ENCODE measurements at places on chromosomes 1 and 21. TPM values are rescaled to one million over a fixed set of nuclear protein-coding genes. Genes with fewer than 3 reads are reported as not detected.

TMEM82 gene
- not detected for total RNA-seq

FCRL4 gene
- not detected for total RNA-seq

EVA1C gene
- 10.0 TPM for total RNA-seq

DENND2D gene
- total RNA-seq = 148 TPM

DMRTA2 gene
- total RNA-seq = not detected

DRAXIN gene
- total RNA-seq = 0.13 TPM

INKA2 gene
- 3.8 TPM for total RNA-seq

PIK3C2B gene
- total RNA-seq = 31.0 TPM

NFASC gene
- 0.21 TPM for total RNA-seq

TMPRSS2 gene
- total RNA-seq = not detected

IGSF9 gene
- total RNA-seq = not detected

- ATAC-seq = no peak
Observed at GRCh38 chr1:30852026-30852425, 56.5 kb downstream of the SDC3 start.

- ATAC-seq = no peak
Observed at GRCh38 chr1:175649416-175649815, 94.0 kb downstream of the TNR start.

DNA sequence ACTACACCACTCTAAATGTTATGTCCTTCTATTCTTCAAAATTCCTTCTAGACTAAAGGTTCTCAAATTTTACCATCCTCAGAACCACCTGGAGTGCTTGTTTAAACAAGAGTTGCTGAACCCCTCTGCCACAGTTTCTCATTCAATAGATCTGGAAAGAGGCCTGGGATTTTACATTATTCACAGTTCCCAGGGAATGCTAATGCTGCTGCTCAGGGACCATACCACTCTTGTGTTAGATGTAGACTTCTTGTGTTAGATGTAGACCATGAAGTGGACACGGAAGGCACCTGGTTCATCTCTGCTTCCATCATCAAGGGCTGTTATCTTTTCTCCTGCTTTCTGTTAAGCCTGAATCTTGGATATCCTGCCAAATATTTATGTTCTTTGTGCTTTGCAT lies 31.3 kb upstream of the CCN1 start:
- ATAC-seq = no peak

- no peak for ATAC-seq
Observed at GRCh38 chr1:3216015-3216391, 147.0 kb downstream of the PRDM16 start.

GRCh38 chr1:183150445-183150844 lies 35.6 kb upstream of the LAMC2 start:
- ATAC-seq = no peak

- no peak for ATAC-seq
Observed at GRCh38 chr1:22915231-22915630, 57.4 kb downstream of the LACTBL1 start.

- ATAC-seq = peak; percentile 25
Observed at GRCh38 chr1:101311146-101311920, 74.5 kb downstream of the S1PR1 start.

DNA sequence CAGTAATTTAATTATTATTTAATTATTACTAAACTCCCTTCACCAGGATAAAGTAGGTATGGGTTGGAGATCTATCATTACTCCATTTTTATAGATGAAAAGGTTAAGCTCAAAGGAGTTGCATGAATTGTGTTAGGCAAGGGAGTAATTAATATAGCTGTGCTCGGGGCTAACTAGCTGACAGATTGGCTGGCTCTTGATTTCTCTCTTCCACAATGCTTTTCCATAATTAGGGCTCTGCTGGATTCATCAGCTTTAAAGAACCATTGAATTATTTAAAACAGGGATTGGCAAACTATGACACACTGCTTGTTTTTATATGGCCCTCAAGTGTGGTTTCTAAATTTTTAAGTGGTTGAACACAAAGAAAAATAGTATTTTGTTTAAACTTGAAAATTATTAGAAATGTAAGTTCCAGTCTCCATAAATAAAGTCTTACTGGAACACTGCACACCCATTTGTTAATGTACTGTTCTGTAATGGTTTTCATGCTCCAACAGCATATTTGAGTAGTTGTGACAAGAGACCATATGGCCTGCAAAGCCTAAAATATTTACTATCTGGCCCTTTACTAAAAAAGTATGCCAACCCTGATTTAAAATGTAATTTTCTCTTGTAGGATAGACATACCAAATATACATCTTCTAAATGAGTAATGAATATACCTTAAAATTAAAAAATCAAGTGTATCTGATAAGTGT lies 76.4 kb downstream of the GDAP2 start:
- no peak for ATAC-seq

DNA sequence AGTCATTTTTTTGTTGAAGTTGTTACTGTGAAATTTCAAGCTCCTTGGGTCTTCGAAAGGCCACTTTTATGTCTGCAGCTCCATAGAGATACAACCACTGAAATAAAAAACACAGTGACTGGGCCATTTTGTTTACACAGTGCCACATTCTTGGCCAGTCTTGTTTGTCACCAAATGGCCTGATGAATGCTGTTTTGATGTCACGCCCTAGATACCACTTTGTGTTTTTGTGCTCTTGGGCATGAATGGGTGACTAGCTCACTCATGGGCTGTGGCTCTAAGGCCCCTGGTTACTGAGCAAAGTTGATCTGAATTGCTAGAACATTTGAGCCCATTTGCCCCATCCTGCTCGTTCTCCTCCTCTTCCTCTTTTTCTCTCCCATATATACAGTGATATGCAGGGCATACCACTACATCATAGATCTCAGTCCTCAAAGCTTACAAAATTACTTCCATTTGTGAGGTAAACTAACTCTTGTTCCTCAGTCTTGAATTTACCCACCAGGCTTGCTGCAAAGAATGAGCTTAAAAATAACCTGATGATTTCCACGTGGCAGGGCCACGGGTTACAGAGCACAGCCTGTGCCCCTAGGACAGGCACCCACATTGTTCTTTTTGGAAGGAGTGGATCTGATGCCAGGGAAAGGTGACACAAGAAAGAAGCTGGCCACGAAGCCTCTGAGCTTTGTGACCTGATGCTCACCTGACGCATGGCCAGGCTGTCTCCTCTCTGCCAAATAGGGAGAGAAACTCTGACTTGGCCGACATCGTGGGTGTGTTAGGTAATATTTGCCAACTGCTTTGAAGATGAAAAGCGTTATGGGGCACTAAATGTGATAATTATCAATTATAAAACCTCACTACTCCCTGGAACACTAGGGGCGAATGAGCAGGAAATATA lies 92.4 kb downstream of the RUNX1 start:
- ATAC-seq = peak; percentile 51

DNA sequence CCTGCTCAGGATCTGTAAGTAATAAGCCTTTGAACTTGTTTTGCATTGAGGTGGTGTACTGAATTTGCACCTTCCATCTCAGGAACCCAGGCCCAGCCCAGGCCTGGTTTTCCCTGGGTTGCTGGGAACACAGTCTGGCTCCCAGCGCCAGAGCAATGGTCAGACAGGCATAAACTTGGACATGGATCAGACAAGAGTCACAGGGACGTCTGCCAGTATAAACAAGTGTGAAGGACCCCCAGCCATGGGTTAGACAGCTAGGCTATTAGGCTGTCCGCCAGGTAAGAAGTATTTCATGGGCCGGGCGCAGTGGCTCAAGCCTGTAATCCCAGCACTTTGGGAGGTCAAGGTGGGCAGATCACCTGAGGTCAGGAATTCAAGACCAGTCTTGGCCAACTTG lies 5.5 kb downstream of the IFNLR1 start:
- no peak for ATAC-seq

DNA sequence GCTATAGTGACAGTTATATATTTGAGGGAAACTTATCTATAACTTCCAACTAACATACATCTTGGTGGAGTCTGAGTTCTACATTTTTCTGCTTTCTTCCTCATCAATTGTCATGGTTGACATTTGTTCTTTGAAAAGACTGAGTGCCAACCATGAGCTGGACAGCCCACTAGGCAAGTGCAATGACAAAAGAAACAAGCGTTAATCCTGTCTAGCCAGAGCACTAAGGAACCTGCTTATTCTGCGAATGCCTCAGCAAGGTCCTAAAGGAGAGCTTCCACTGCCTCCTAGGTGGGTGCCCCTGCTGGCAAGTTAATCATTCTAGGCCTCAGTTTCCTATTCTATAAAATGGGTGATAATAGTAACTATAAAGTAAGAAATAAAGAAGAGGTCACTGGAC lies 44.8 kb downstream of the IRF2BP2 start:
- ATAC-seq = no peak

- no peak for ATAC-seq
Observed at GRCh38 chr1:45015683-45016082, 3.6 kb downstream of the UROD start.

GRCh38 chr1:27058966-27059669 lies 46.5 kb upstream of the TENT5B start:
- no peak for ATAC-seq

GRCh38 chr21:14630556-14631069 lies 84.5 kb upstream of the SAMSN1 start:
- peak; percentile 95 for ATAC-seq

GRCh38 chr1:85220756-85221201 lies 20.0 kb upstream of the SYDE2 start:
- no peak for ATAC-seq

GRCh38 chr1:156165083-156165482 lies 11.7 kb downstream of the SEMA4A start:
- ATAC-seq = peak; percentile 48

GRCh38 chr1:14520514-14521163 lies 77.8 kb upstream of the KAZN start:
- ATAC-seq = no peak

- no peak for ATAC-seq
Observed at GRCh38 chr1:197811769-197812168, 36.5 kb upstream of the DENND1B start.

- ATAC-seq = no peak
Observed at GRCh38 chr1:80274256-80274655, 1267.7 kb upstream of the ADGRL4 start.

DNA sequence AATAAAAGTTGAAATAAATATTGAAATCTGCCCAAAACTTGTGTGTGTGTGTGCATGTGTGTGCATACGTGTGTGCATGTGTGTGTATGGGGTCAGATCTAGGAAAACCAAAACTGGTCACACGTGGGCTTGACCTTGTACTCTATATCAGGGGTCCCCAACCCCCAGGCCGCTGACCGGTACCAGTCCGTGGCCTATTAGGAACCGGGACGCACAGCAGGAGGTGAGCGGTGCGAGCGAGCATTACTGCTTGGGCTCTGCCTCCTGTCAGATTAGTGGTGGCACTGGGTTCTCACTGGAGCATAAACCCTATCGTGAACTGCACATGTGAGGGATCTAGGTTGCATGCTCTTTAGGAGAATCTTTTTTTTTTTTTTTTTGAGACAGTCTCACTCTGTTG lies 8.7 kb downstream of the DOP1B start:
- ATAC-seq = no peak

- ATAC-seq = no peak
Observed at GRCh38 chr1:182752077-182752988, 37.2 kb upstream of the NPL start.

DNA sequence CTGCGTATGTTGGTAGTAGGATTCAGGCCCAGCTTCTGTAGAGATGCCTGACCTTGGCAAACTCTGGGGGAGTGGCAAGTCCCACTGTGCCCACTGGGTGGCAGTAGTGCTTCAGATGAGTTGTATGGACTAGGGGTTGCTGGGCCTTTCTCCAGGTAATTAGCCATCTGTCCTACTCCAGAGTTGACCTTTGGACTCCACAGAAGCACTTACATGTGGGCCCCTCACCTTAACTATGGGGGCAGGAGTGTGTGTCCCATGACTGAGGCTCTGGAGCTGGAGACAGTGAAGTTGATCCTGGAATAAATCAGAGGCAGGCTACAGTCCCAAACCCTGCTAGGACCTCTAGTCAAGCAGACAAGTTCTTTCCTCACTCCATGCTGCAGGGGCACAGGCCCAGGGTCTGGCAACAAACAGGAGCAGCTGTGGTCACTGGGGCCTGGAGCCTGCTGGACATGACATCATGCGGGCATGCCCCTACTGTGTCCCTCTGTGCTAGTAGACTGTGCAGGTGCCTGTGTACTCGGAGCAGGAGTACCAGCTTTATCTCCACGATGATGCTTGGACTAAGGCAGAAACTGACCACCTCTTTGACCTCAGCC lies 4.6 kb downstream of the DMAP1 start:
- ATAC-seq = peak; percentile 39

DNA sequence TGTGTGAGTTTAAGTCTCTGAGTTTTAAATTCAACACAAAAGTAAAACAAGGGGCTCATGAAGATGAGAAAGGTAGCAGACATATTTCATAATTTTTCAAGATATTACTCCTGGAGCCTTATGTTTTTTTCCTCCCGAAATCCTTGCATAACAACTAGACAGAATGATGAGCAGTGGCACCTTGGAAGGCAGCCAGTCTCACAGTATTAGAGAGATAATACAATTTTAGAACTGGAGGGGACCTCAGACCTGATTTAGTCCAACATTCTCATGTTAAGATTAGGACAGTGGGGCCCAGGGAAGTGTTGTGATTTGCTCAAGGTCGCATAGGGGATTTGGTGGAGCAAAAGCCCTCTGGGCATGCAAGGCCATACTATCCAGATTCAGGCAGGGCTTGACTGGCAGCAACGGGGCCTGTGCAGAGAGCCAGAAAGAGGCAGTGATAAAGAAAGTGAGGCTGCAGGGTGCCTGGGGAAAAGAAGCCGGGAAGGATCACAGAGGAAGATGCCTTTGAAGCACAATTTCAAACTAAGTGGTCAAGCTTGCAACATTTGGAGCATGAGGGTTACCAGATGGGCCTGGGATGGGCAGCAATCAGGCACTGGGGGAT lies 31.4 kb upstream of the BCL9 start:
- ATAC-seq = no peak

DNA sequence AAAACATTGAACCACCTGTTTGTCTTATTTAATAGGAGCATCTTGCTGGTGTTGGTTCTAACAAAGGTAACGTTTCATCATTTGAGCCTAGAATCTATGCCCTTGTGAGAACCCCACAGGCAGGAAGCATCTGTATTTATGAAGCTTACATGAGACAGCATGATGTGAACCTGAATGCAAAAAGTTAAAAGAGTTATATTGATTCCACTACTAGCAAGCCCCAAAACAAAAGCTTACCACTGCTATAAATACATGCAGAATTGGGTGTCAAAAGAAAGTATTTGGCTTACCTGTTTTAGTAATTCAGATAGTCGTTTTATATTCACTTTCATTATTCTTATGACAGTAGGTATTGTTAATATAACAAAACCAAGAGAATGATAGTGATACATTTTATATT lies 301.2 kb upstream of the ADGRL2 start:
- ATAC-seq = no peak

GRCh38 chr1:202576816-202577215 lies 133.4 kb downstream of the SYT2 start:
- ATAC-seq = no peak
